T follicular helper cell (primary cell): ENCODE measurements at places on chromosomes 2 and 18.

DNA sequence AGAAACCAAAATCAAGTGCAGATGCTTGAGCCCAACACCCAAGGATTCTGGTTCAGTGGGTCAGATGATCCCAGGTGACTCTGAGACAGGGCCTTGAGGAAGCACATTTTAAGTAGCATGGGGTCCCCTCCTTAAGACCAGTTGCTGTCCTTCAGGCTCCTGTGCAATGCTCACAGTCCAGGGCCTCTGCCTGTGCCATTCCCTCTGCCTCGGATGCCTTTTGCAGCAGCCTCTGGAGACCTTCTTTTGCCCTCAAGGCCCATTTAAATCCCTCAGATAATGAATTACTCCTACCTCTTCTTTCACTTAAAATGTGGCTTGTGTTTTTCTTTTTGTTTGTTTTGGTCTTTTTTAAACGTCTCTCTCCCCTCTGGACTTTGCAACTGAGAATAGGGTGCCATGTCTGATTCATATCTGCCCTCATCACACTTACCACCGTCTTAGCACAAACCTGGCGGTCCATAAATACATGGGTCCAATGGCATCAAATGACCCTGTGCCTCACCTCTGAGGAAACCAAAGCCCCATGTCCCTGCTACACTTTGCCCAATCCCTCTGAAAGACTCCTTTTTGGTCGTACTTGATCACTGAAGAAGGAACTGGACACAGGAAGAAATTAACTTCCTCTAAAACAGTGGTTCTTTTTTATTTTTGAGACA lies 14.2 kb downstream of the ACTG2 start:
- DNase-seq: no peak

DNA sequence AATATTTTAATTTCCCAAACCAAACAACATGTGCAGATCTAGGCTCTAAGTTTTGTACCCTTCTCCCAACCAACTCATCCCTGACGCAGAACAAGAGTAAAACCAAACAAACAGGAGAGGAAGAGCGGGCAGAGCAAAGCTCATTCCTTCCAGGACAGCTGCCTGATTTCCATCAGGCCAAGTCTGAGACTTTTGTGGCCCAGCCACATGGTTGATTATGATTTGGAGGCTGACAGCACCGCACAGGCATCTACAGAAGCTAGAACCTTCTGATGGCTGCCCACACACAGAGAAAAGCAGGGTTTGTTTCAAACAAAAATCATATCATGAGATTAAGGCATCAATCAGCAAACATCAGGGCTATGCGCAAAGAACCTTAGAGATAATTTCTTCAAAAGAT lies 262.6 kb downstream of the TNS1 start:
- no peak for DNase-seq

DNA sequence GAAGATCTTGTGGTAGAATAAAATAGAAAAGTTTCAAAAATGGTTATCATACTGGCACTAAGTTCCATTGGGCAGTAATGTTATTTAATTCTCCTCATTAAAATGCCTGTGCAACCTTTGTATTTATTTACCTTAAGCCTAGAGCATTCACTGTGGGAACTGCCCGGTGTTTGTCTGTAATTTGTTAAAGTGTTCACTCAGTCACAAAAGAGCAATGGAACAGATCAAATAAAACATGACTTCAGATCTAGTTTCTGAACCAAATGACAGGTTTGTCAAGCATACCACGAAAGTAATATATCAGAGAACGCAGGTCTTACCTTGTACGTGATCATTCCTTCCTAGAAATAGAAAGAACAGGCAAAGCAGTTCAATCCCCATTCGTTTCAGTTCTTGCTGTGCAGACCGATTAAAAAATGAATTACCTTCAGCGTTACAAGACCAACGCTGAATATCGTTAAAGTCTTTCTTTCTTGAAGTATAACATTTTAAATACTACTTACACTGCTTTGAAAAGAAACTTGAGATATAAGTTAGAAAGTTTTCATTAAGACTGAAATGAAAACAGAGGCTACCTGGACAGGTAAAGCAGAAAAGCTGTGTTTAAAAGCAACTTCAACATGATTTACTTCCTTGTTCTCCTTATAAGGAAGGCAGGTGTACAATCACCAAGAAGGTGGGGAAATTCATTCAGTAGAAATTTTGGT lies at the start of gene ITGB6:
Gene ITGB6, minus strand, starts transcription at position 590 of the 707 bp plus-strand sequence. Its CDS starts 209 bp downstream, at position 381.
- DNase-seq: no peak

DNA sequence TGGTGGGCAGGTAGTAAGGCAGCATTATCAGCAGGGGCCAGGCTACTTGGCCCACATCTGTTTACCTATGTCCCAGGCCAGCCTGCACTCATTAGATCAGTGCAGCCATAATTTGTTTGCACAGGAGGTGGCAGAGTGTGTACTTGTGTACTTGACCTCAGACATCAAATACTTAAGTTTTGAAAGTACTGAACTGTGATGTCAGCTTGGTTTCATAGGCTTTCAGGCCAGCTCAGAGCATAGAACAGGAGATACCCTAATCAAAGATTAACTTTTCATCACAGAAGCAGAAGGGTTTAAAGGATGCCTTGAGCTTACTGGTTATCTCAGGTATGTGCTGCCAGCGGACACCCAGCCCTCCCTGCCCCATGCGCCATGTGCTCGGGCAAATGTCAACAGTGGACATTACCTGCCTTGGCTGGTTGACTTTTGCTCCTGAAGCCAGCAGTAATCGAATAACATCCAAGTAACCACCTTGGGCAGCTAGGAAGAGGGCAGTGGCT lies 33.2 kb downstream of the ANKRD29 start:
- DNase-seq: no peak

- DNase-seq: no peak
These were observed 15.9 kb downstream of the CAPG start for GRCh38 chr2:85394261-85394681.

DNA sequence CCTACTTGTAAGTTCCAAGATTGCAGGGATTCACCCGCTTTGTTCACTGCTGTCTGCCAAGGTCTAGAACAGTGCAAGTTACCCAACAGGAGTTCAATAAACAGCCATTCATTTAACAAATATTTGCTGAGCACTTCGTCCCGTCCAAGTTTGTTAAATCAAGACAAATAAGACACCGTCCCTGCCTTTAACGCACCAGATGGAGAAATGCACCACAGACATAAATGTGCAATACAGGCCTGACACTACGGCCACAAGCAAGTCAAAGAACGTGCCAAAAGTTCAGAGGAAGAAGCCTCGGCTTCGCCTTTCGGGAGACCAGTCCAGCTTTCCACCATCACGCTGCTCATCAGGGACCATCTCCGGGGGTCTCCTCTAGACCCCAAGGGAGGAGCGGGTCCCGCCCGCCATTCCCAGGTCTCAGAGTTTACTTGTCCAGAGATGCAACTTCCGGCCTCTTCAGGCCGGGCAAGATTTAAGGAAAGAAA lies 429 bp downstream of the C2orf76 start:
- DNase-seq: no peak

- DNase-seq: no peak
These were observed 9.5 kb upstream of the BCL2L11 start for GRCh38 chr2:111111101-111111755.

DNA sequence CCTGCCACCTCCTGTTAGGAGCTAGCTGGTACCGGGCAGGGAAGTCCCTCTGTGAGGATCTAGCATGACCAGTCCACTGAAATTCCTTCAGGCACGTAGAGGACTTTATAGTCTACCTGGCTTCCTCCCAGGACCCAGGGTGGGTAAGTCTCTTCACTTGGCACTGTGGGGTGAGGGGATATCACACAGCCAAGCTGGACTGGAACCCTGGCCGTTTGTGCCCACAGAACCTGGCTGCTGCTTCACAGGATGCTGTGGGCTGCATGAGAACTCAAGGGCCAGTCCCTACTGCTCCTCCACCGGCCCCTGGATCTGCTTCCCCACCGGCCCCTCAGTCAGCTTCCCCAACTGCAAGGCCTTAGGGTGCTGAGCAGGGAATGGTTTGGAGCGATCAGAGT lies 35.8 kb downstream of the HS1BP3 start:
- no peak for DNase-seq

- DNase-seq: no peak
These were observed 106.7 kb downstream of the XRCC5 start for GRCh38 chr2:216215658-216216390.

- DNase-seq: no peak
These were observed 38.4 kb upstream of the MBP start for GRCh38 chr18:77170890-77171410.

- no peak for DNase-seq
These were observed 215.0 kb upstream of the LRATD1 start for GRCh38 chr2:14417551-14417950.

DNA sequence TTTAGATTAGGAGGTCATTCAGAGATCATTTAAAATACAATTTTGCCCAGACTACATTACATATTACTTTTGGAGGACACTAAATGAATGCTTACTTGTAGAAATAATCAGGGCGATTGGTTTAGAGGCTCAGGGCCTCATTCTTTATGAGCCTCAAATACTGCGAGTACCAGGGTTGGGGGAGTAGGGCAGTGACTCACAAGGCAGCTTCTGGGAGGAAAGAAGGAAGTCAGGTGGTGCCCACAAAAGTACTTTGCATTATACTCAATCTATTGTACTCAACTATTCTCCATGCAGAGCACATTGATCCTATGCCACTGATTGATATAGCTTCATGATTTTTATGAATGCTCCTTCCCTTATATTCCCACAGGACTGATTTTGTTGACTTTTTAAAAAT lies 166.9 kb downstream of the SOCS6 start:
- DNase-seq: no peak

DNA sequence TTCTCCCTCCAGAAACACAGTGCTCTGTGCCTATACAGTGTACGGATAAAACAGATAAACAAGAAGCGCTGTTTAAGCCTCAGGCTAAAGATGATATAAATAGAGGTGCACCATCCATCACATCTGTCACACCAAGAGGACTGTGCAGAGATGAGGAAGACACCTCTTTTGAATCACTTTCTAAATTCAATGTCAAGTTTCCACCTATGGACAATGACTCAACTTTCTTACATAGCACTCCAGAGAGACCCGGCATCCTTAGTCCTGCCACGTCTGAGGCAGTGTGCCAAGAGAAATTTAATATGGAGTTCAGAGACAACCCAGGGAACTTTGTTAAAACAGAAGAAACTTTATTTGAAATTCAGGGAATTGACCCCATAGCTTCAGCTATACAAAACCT lies 70.7 kb downstream of the TANK start:
- no peak for DNase-seq

- no peak for DNase-seq
These were observed 188.7 kb upstream of the COL3A1 start for GRCh38 chr2:188785490-188785889.

DNA sequence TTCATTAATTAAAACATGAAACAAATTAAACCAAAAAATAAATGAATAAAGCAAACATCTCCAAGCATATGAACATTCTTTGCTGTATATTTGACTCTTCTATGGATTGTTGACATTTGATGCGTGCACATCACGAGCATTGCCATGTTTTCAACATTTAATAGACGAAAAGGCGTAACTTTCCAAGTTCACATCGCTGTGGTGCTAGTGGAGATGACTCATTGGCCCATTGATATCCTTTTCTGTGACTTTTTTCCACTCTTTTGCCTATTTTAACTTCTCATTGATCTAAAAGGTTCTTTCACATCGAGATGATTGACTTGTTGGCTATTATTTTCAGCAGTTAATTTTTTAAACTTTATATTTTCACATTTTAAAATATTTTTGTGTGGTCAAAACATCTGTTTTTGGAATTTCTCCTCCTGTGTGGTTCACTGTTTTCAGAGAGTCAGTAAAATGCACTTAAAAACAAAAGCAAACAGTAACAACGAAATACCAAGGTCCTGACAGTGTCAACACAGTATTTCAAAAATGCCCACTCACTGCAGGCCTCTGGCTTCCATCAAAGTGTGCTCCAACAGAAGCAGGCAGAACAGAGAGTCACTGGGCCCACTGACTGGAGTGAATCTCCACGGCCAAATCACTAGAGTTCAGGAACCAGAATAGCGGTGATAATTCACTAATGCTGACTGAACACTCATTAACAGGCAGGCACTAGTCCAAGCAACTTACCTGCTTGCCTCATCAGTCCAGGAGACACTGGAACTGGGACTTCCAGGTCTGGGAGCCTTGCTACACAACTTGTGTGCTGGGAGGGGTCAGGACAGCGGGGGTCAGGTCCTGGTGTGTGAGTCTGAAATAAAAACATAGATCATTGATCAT lies 372.2 kb upstream of the SMIM21 start:
- no peak for DNase-seq

DNA sequence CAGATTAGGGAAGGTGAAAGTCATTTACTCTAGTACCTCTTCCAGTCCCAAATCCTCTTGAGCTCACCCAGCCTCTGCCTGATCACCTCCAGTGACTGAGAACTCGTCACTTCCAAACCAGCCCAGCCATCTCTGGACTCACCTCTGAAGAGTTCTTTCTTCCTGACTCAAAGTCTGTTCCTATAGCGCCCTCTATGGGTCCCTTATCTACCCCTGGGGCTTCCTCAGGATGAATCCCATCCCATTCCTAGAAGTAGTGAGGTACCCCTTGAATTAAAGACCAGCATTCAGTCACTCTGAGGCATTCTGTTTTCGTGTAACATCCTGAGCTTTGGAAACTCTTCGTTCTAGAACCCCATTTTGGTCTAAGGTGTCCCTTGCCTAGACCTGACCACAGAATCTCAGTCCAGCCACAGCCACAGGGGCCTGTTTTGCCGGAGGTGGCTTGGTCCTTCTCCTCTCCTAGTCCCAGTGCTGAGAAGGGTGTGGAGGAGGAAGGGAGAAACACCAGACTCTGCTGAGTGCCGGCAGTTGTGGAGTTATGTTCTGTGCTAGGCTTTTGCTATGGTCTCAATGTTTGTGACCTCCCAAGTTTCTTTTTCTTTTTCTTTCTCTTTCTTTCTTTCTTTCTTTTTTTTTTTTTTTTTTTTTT lies 32.7 kb downstream of the SIX3 start:
- no peak for DNase-seq

GRCh38 chr2:10905006-10905861 lies 6.5 kb upstream of the KCNF1 start:
- no peak for DNase-seq

- DNase-seq: no peak
These were observed 29.1 kb upstream of the SLC16A14 start for GRCh38 chr2:230097841-230098240.

GRCh38 chr2:27496357-27497287 lies at the start of gene GCKR:
GCKR (plus strand) TSS chr2:27496839; CDS start chr2:27496905, 66 bp downstream.
- no peak for DNase-seq

DNA sequence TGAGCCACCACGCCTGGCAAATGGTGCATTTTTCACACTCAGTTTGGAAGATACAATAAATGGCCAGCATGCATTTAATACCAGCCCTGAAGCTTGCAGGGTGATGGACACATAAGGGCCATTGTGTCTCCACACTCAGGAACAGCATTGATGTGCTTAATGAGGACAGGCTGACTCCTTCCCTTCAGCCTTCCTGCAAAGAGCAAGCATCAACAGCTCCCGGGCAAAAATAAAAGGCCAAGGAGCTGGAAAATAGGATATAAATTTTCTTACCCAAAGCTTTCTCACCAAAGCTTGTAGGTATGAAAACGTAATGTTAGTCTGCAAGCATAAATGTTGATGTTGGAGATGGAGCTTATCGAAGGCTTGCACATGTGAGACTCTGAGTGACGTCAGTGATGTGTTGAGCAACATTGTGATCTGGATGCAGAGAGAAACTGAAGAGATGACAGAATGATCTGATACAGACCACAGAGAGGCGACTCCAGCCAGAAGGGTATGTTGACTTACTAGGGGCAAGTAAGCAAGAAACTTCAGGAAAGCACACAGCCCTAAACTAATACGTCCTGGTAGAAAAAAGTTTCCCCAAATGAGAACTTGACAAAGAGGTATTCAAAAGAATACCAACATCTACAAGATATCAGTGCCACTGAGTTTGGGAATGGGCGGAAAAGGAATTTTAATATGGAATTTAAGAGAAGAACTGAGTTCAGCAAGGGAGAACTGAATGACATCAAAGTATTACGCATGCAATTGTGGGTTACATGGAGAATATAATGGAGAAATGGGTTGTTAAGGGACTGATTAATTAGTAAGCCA lies 256.5 kb downstream of the TGIF1 start:
- no peak for DNase-seq
